Pancreas (tissue), 10 donors: ENCODE measurements at places on chromosomes 11 and 22. TPM values are rescaled to one million over a fixed set of nuclear protein-coding genes. Genes with fewer than 3 reads are reported as not detected.
A peak's percentile ranks its signal among the peaks of the same experiment; 100 is the strongest.

DNA sequence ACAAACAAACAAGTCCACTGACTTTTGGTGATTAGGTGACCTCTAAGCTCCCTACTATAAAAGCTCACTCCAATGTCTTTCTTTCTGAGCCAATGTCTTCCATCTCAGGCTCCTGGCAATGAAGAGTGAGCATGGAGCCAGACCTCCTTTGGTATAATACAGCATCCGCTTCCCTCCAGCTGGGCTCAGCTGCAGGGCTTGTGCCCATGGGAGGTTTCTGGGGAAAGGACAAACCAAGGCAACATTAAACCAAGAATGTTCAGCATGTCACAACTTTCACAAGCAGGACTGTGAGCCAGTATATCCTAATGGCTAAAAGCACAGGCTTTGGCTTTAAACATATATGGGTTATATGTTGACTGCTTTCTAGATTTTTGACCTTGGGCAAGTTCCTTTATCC lies 58.8 kb downstream of the EHF start:
- H3K4me3 ChIP-seq: no peak overlapping the region
- H3K27ac ChIP-seq: no peak overlapping the region
- no peaks in the 10 kb centered on the region for H3K4me1 ChIP-seq
- no peaks in the 10 kb centered on the region for H3K36me3 ChIP-seq
- no peaks in the 10 kb centered on the region for H3K27me3 ChIP-seq

DNA sequence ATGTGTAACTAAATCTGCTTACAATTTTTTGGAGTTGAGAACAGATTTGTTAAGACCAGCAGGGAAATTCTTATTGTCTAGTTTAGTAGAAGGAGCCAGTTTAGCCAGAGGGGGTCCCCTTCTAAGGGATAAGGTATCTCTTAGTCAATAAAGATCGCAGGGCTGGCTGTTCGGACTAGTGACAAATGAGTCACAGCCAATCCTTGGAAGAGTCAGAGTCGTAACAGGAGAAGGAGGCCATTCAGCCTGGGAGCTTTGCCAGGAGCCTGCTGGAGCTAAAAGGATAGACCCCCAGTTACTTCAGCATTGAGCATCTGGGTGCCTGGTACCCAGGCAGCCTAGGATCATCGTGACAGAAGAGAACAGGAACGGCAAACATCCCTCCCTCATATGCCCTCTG lies 191.6 kb upstream of the ARHGAP20 start:
- no peaks in the 10 kb centered on the region for H3K36me3 ChIP-seq
- H3K27ac ChIP-seq: no peak overlapping the region
- no peaks in the 10 kb centered on the region for H3K27me3 ChIP-seq
- H3K4me1 ChIP-seq: no peaks in the 10 kb centered on the region
- no peak overlapping the region for H3K4me3 ChIP-seq

DNA sequence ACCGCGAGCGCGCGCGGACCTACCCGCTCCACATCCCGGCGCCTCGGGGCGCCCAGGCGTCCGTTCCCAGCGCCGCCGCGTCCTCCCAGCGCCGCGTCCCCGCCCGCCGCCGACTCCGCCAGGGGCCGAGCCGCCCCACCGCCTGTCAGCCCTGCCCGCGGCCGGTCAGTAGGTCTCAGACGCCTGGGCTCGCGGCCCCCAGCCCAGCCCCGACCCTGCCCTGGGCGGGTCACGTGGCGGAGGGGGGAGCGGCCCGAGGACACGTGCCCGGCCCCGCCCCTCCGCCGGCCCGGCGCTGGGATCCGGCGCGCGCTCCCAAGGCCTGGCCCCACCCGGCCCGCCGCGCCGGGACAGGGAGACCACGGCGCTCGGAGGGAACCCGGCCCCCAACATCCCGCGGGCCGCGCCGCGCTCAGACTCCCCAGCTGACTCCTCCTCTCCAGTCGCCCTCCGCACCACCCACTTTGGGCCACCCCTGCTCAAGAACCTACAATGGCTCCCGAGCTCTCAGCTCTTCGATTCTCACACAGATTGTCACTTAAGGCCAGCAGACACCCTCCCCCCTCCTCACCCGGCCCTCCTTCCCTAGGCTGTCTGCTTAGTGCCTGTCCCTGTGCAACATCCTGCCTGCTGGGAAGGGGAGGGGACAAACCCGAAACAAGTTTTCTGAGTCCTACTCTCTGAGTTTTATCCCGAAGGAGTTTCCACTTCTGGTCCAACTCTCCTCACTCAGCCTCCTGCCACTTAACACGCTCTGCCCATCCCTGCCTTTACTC lies at the start of gene RAB3IL1:
Gene RAB3IL1, minus strand, starts transcription at position 233 of the 776 bp plus-strand sequence. Its CDS starts 199 bp downstream, at position 34.
- DNase-seq: peak; percentile 80
- no peaks in the 10 kb centered on the region for H3K4me1 ChIP-seq
- H3K27me3 ChIP-seq: no peaks in the 10 kb centered on the region
- H3K36me3 ChIP-seq: no peaks in the 10 kb centered on the region

CRYBB2 gene
- not detected for total RNA-seq

DNA sequence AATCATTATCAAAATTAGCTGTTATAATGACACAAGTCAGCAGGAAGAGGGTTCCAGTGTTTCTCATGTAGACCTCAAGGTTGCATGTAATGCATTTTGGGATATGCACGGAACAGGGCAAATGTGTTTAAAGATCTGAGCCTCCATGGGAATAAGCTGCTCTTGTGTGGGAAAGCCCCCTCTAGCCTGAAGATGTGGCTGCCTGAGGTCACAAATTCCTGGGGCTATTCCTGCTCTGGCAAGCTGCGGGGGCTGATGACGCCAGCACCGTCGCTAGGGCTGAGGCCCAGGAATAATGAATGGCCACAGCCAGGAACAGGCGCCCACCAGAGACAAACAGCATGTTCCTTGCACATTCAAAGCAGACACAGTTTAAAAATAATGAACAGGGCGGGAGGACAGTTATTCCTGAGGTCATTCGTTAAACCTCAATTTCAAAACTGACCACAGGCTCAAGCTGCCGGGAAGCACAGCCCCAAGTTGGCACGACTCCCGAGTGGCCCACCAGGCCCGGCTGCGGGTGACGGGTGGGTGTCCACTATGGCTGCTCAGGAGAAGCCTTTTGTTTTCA lies 11.7 kb downstream of the OSBPL5 start:
- no peak overlapping the region for H3K27ac ChIP-seq
- H3K27me3 ChIP-seq: no peaks in the 10 kb centered on the region
- H3K4me1 ChIP-seq: no peaks in the 10 kb centered on the region
- no peak for DNase-seq
- no peaks in the 10 kb centered on the region for H3K36me3 ChIP-seq

OR51B6 gene
- not detected for total RNA-seq

- peaks cover 6% of the 10 kb centered on the region for H3K36me3 ChIP-seq
- no peak for DNase-seq
- H3K4me1 ChIP-seq: peaks cover 14% of the 10 kb centered on the region
- no peaks in the 10 kb centered on the region for H3K27me3 ChIP-seq
- H3K4me3 ChIP-seq: peak overlapping the region; percentile 86
- H3K27ac ChIP-seq: no peak overlapping the region
Measured at GRCh38 chr22:31400023-31400397, 606 bp downstream of the DRG1 start.

- H3K4me3 ChIP-seq: no peak overlapping the region
- DNase-seq: no peak
- H3K4me1 ChIP-seq: no peaks in the 10 kb centered on the region
- H3K27me3 ChIP-seq: no peaks in the 10 kb centered on the region
- H3K36me3 ChIP-seq: no peaks in the 10 kb centered on the region
Measured at GRCh38 chr11:130726234-130727037, 189.8 kb downstream of the SNX19 start.

NXPE1 gene
- 0.09 TPM for total RNA-seq

- no peaks in the 10 kb centered on the region for H3K36me3 ChIP-seq
- no peak for DNase-seq
- no peak overlapping the region for H3K4me3 ChIP-seq
- no peaks in the 10 kb centered on the region for H3K27me3 ChIP-seq
- no peak overlapping the region for H3K27ac ChIP-seq
Measured at GRCh38 chr11:76857781-76858410, 2.8 kb upstream of the ACER3 start.
